Astrocyte of the spinal cord (primary cell): ENCODE measurements at places on chromosomes 16 and 17.

DNA sequence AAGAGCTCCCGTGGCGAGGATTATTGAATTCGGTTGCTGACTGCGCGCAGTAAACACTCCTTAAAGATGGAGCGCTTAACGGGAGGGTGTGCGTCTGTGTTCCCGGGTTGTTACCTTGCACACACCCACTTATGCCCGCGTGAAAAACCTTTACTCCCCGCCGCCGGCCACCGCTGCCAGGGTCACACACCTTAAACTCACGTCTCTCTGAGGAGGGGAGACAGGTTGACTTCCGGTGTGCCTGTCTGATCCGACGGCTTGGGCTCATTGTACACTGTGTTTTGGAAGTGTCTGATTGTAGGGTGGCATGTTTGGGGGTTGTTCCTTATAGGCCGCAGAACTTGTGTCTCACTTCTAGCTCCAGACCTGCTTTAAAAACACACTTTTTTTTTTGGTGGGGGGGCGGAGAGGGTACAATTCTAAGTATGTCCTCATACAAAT, 66.8 kb downstream of the KPNA2 start:
- no peak for DNase-seq

DNA sequence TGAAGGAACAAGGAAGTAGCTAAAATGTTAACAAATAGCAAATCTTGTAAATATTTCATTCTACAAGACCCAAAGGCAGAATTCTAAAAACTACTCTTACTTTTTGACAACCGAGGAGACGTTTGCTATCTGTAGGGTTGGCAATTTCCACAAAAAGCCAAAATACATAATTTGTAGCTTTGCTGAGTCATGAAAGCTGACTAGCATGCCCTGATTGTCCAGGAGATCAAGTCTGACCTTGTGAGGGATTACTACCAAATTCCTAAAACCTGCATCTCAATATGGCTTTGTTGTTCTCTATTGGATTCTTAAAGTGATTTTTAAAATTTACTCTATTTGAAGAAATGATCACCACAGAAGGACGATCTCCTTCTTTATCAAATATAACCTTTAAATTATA, 10.8 kb downstream of the DNAJA2 start:
- DNase-seq: no peak

GRCh38 chr17:33814852-33815251, 440.2 kb upstream of the CCL2 start:
- no peak for DNase-seq

- DNase-seq: no peak
These were observed 31.7 kb downstream of the DRC3 start for GRCh38 chr17:18004345-18004744.

- peak; percentile 38 for DNase-seq
These were observed 9.9 kb upstream of the CCL5 start for GRCh38 chr17:35889818-35890773.

GRCh38 chr17:9880582-9880999, 24.5 kb downstream of the RCVRN start:
- peak; percentile 35 for DNase-seq

GRCh38 chr17:77496401-77496801, 355.6 kb downstream of the SEC14L1 start:
- no peak for DNase-seq

DNA sequence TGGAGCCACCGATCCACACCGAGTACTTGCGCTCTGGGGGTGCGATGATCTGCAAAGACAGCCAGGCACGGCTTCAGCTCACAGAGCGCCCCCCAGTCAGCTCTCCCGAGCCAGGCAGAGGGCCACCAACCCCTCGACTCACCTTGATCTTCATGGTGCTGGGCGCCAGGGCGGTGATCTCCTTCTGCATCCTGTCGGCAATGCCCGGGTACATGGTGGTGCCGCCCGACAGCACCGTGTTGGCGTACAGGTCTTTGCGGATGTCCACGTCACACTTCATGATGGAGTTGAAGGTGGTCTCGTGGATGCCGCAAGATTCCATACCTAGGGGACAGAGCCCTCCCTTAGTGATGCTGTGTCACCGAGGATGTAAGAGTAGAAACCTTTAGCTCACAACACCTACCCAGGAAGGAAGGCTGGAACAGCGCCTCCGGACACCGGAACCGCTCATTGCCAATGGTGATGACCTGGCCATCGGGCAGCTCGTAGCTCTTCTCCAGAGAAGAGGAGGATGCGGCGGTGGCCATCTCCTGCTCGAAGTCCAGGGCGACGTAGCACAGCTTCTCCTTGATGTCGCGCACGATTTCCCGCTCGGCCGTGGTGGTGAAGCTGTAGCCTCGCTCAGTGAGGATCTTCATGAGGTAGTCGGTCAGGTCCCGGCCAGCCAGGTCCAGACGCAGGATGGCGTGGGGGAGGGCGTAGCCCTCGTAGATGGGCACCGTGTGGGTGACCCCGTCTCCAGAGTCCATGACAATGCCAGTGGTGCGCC, 1.6 kb downstream of the ACTG1 start:
- peak; percentile 43 for DNase-seq

DNA sequence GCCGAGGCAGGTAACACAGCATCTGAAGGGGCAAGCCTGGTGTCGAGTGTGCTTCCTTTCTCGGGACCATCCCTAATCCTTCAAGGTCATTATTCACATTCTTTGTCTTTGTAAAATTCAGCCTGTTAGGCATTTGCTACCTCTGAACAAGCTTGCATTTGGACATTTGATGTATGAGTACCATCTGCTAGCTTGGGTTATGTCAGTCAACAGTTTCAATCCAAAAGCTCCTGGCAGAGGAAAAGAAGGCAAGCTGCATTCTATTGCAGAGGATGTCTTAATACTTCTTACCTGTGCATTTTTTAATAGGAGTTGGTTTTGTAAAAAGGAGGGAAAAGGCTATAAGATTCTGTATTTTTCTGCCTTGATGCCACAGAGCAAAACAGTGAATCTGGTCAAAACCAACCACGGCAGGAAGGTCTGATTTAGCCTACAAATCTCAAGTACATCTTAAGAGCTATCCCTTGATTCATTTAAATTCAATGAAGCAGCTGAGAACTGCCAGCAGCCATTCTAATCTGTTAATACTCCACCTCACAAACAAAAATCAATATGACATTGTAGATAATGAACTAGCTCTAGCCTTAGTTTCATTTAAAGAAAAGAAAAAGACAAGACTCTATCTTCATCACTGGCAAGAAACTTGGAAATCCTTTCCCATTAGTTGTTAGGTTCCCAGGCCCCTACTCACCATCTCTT, 39.0 kb downstream of the TEX2 start:
- DNase-seq: no peak

DNA sequence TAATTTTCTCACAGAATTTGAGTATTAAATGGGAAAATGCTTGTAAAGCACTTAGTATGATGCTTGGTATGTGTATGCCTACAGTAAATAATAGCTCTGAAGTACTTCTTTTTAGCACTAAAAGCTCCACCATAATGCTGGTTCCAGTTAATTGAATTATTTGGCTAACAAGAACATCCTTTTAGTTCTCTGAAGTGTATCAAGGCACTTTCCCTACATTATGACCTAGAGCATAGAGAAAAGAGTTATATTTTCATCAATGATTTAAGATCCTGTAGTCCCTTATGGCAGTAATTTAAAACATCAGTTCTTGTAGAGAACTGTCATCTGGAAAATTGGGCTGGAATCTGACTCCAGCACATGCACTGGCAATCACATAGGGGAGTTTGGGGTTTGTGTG, 21.9 kb upstream of the PHAF1 start:
- no peak for DNase-seq

DNA sequence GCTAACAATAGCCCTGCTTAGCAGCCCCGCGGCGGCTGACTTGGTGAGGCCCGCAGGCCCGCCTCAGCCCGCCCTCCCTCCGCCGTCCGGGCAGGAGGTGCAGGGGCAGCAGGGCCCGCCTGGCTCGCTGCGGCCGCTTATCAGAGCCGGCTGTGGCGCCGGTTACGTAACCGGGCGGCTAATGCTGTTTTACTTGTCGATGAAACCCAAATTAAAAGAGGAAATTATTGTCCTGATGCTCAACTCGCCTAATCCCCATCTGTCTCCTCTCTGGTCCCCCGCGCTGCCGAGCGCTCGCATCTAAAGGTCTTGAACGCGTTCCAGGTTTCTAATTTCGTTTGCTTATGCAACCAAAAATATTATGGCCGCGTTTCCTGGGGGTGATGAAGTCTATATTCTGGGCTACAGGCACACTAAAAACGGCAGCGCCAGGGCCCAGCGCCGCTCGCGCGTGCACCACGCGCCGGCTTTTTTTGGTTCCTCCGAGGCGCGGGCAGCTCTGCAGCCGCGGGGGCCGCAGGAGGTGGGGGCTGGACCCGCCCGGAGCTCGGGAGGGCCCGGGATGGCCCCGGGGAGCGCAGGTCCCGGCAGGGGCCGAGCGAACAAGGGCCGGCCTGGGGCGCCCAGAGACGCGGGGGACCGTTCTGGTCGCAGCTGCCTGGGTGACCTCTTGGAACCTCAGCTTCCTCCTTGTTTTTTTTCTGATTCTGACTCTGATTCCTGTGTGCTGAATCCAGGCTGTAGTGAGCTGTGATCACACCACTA, 65.2 kb upstream of the TOB1 start:
- peak; percentile 86 for DNase-seq

- DNase-seq: no peak
These were observed 9.0 kb upstream of the TERB1 start for GRCh38 chr16:66810391-66810790.

- no peak for DNase-seq
These were observed 67.0 kb downstream of the MPRIP start for GRCh38 chr17:17109256-17109655.

DNA sequence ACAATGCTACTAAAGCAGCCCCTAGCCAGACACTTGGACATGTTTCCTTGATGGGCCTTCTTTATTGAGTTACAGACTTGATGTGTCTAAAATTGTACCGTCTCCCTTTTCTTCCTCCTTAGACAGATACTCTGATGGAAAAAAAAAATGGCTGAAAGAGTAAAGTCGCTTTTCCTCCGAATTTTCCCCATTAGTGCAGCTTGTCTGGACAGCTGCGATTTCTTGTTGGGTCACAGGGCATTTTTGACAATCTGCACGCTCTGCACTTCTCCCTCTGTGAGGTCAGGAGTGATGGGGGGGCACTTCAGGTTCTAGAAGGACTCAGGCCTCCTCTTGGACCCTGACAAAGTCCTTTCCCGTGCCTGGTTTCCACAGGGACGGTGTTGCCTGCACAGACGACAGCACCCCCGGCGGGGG, 968 bp upstream of the PRKAR1A start:
- DNase-seq: peak; percentile 58

- no peak for DNase-seq
These were observed 258.2 kb upstream of the PMFBP1 start for GRCh38 chr16:72430121-72430520.

GRCh38 chr17:80599546-80600305, 55.1 kb downstream of the RPTOR start:
- DNase-seq: no peak

- no peak for DNase-seq
These were observed 45.6 kb downstream of the ADCY7 start for GRCh38 chr16:50311891-50312501.

GRCh38 chr17:72852277-72852938, 240.1 kb downstream of the SLC39A11 start:
- no peak for DNase-seq

DNA sequence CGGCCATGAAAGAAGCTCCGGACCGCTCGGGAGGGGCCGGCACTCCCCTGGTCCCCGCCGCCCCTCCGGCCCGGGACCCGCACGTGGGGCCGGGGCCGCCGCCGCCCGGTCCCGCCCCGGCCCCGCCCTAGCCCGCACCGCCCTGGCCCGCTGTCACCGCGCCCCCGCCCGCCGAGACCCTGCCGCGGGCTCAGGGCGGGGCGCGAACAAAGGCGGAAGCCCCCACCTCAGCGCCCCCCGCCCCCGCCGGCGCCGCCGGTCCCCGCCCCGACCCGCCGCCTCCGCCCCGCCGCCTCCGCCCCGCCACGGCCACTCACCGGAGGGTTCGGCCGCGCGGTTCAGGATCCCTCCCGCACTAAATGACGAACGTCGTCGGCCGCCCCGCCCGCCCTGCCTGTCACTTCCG, at the start of gene ARHGDIA:
Gene ARHGDIA (minus strand): TSS at position 357 of the 406 bp plus-strand sequence. CDS start 1,407 bp downstream, outside the sequence.
- no peak for DNase-seq

DNA sequence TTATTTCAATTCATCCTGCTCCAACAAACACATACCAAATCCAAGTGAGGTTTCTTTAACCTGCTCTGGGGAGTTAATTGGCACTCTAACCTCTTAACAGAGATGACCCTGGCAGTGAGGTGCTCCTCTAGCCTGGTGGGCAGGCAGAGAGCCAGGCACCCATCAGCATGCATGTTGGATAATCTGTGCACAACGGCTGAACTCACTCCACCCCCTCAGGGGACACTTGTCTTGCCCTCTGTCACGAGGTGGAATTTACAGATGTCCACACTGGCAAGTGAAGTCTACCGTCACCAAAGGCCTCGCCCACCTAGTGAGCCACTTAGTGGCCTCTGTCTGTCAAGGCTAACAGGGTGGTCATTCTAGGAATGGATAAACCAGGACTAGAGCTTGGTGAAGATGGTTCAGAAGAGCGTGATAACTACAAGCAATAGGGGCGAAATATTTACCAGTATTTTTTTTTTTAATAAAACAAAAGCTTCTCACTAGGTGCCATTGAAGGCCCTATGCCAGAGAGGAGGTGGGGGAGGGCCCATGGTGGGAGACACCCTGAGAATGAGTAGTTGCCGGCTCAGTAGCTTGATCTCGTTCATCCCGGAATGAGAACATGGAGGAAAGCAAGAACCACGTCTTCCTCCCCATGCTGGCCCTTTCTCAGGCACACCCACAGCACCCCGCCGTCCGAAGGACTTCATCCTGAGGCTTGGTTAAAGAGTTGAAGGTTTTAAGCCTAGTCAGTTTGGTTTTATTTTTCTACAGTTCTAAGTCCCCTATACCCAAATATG, 25.2 kb downstream of the PLD6 start:
- no peak for DNase-seq

GRCh38 chr17:19978209-19978802, 678 bp upstream of the AKAP10 start:
- DNase-seq: no peak

DNA sequence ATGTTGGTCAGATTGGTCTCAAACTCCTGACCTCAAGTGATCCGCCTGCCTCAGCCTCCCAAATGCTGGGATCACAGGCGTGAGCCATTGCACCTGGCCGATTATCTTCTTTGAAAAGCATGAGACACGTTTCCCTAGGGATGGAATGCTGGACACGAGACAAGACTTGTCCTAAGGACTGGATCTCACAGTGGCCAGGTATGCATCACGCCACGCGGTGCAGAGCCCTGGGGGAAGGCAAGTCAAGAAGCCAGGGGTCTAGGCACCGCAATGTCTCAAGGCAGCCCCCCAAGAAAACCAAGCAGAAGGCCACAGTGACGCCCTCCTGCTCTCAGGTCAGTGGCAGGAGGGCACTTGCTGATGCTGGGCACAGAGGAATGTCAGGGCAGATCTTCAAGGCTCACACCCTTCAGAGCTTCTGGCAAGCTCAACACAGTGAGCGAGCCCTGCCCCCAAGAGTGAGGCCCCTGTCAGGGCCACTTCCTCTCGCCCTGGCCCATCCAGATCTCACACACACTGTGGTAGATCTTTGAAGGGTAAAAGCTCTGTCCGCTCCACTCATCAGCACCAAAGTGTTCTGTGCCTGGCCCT, 134.7 kb downstream of the ZNF778 start:
- no peak for DNase-seq

- DNase-seq: no peak
These were observed 21.2 kb downstream of the MNT start for GRCh38 chr17:2379489-2380225.

- no peak for DNase-seq
These were observed 58.7 kb downstream of the LITAF start for GRCh38 chr16:11528053-11528452.
